ENCODE measurements at places on chromosomes 12 and 14. TPM values are rescaled to one million over a fixed set of nuclear protein-coding genes. Genes with fewer than 3 reads are reported as not detected.

GRCh38 chr12:91482231-91482630 is 299.6 kb upstream of the DCN start:
- DNase-seq = no peak

- DNase-seq = no peak
Observed at GRCh38 chr12:100927826-100928225, 133.2 kb downstream of the ANO4 start.

DNA sequence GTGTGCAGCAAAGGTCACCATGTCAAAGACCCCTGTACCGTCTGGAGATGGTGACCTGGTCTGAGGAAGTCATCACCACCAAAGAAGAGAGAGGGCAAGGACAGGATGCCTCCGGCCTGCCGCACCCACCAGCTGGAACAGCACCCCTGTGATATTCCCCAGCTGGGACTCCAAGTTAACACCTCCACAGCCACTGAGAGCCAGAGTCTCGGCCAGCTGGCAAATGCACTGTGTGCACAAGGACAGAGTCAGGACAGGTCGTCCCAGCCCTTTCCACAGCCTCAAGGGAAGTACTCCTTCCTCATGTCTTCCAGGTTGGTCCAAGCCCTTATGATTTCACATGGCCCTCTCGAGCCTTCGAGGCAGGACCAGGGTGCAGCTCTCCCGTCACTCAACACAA is 19.3 kb upstream of the FKBP4 start:
- no peak for DNase-seq

DNA sequence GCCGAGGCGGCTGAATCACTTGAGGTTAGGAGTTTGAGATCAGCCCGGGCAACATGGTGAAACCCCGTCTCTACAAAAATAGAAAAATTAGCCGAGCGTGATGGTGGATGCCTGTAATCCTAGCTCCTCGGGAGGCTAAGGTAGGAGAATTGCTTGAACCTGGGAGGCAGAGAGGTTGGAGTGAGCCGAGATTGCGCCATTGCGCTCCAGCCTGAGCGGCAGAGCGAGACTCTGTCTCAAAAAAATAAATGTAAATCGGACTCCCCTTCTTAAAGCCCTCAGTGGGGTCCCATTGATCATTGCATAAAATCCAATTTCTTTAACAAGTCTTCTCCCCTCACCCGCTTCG is 908 bp downstream of the TDP1 start:
- DNase-seq = no peak

- no peak for DNase-seq
Observed at GRCh38 chr12:123119808-123120207, 31.1 kb downstream of the PITPNM2 start.

DNA sequence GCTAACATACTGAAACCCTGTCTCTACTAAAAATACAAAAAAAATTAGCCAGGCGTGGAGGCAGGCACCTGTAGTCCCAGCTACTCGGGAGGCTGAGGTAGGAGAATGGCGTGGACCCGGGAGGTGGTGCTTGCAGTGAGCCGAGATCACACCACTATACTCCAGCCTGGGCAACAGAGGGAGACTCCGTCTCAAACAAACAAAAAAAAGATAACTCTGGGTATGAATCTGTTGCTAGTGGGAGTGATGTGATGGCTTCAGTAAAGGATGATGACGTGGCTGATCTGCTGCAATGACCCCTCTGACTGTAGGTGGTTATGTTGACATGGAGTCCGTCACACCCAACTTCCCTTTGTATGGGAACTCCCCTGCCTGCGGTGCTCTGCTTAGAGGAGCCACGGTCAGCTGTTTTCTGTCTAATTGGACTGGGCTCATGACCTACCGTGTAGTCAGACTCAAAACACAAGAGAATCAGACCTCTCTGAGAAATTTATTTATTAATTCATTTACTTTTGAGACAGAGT is 59.1 kb upstream of the MED13L start:
- DNase-seq = no peak

GRCh38 chr14:90818715-90819114 is 2.5 kb upstream of the TTC7B start:
- no peak for DNase-seq

- no peak for DNase-seq
Observed at GRCh38 chr12:6192604-6193380, 7.4 kb upstream of the CD9 start.

Gene SLC22A17
- polyA plus RNA-seq = 23.3 TPM

DNA sequence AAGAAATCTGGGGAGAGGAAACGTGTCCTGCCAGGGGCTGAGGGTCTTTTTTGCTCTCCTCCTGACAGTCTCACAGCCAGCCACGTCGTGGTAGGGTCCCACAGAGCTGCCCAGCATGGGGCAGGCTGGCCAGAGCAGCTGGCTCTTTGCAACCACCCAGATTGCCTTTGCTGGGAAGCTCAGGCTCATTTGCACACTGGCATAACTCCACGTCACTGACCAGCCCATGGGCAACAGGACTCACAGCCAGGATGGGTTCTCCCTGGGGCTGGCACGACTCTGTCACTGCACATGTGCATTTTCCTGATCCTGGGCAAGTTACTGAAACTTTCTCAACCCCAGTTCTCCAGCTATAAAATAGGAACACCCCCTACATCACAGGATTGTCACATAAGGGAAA is 242.2 kb downstream of the DPF3 start:
- DNase-seq = no peak

Gene KRAS
- 16.1 TPM for polyA plus RNA-seq

- DNase-seq = no peak
Observed at GRCh38 chr12:45577844-45578399, 151.6 kb upstream of the ARID2 start.

DNA sequence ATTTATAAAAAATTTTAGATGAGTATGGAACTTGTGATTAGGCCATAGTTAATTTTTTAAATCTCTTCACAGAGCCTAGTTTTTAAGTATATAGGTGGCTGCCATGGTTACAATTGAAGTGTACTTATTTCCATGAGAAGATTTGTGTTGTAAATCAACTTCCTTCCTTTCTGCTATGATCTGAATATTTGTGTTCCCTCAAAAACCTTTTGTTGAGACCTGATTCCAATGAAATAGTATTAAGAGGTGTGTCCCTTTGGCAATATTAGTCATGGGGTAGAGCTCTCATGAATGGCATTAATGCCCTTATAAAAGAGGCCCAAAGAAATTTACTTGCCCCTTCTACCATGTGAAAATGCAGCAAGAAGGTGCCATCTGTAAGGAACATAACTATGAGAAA is 28.8 kb downstream of the ETNK1 start:
- no peak for DNase-seq

DNA sequence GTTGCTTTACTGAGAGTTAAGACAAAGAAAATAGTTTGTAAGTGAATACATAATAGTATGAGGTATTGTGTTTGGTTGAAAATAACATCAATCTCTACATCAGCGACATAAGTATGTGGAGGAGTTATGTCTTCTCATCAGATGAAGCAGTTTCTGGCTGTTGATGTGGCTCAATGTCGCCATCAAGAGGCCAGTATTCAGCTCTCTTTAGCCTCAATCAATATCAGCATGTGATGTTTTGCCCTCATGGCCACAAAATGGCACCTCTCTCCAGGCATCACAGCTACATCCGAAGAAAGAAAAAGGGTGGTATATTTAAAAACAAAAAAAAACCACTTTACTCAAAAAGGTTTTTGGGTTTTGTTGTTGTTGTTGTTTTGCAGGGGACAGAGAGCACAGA is 302.3 kb upstream of the TMEM132C start:
- DNase-seq = no peak

Gene TSPAN19
- polyA plus RNA-seq = 0.28 TPM

Gene CLEC4A
- polyA plus RNA-seq = 1.4 TPM

DNA sequence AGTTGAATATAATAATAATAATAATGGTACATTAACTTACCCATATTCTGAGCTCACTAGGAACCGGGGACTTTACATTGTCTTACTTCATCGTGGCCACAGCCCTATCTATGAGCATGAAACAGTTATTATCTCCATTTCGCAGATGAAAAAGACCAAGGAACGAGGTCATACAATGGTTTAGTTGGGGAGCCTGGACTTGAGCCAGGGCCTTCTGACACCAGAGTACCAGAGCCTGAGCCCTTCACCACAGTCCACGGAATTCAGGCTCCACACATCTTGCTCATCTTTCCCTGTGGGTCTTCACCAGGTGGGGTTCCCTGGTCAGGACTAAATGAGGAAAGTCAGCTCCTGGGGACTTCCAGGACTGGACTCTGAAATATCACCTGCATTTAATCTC is 31.3 kb upstream of the CMKLR1 start:
- no peak for DNase-seq

Data from forelimb muscle (tissue), 1 donor.